NCI-H2081 treated with DMSO at 0.1 percent for 48 hours (cell line): ENCODE measurements at places on chromosomes 1 and 21.
A peak's percentile ranks its signal among the peaks of the same experiment; 100 is the strongest.

DNA sequence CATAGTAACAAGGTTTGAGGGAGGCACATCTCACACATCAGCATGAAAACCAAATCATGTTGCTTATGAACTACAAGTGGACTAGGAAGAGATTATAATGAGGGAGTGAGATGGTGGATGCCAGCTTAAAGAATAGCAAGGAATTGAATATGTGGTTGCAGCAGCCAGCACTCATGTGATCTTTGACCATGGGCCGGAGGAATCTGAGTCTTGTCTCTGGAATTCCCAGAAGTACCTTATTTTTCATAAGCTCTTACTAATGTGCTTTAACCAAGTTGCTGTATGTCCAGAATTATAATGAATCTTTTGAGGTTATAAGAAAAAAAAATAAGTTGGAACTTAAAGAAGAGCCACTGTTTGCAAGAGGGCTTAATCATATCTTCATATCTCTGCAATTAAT lies 97.0 kb downstream of the DISP1 start:
- no peak for DNase-seq

GRCh38 chr1:17233675-17234320 lies 15.1 kb upstream of the PADI3 start:
- no peak for DNase-seq

DNA sequence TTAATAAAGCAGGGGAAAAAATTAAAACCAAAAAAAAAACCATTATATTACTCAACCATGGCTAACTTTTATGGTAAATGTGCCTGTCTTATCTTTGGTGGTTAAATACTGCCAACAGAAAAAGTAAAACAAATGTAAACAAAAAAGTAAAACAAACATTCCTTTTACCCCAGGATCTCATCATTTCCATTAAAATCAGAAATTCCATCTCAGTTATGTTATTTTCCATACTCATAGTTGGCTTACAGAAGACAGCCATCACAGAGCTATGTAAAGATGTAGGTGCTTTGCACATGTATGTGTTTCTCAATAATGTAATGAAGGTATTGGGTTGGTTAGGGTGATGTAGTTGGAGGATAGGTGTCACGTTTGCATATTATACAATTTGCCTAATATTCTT lies 185.0 kb downstream of the KCNK2 start:
- no peak for DNase-seq

DNA sequence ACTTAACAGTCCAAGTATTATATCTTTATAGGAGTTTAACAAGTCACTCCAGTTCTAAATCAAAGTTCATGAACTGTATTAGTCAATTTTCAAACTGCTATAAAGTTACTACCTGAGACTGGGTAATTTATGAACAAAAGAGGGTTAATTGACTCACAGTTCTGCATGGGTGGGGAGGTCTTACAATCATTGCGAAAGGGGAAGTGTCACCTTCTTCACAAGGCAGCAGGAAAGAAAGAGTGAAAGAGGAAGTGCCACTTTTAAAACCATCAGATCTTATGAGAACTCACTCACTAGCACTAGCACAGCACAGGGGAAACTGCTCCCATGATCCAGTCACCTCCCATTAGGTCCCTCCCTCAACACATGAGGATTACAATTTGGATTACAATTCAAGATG lies 70.0 kb downstream of the CLCA4 start:
- DNase-seq, result no peak

GRCh38 chr1:208280681-208281450 lies 36.7 kb upstream of the PLXNA2 start:
- DNase-seq, result no peak

GRCh38 chr1:55078470-55078869 lies 39.1 kb downstream of the PCSK9 start:
- peak; percentile 25 for DNase-seq

DNA sequence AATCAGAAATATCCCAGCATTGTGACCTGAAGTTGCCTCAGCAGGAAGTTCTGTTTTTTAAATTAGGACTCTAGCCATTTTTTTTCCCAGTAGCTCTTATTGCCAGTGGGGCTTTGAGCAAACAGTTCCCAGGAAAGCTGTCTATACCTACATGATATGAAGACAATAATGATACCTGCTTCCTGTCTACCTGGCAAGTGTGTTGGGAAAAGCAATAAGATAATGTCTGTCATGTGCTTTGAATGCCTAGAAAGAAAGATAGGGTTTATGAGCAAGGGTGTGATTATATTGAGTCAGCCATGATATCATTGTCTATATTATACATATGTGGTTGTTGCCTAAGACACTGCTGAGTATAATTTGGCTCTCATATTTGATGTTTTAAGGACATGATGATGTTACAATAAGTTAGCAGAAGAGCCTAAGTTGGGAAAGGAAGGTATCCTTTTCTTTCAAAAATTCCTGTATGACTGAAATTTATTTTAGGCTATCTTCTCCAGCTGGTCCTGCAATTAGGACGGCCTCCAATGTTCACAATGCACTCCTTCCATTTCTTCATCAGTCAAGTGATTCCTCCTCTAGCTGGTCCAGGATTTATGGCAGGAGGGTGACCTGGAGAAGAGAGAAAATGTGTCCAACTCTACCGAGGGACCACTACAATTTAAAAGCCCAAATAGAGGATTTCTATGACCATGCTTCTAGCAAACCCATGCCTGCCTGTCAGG lies 99.6 kb upstream of the CDC42BPA start:
- DNase-seq, result no peak

DNA sequence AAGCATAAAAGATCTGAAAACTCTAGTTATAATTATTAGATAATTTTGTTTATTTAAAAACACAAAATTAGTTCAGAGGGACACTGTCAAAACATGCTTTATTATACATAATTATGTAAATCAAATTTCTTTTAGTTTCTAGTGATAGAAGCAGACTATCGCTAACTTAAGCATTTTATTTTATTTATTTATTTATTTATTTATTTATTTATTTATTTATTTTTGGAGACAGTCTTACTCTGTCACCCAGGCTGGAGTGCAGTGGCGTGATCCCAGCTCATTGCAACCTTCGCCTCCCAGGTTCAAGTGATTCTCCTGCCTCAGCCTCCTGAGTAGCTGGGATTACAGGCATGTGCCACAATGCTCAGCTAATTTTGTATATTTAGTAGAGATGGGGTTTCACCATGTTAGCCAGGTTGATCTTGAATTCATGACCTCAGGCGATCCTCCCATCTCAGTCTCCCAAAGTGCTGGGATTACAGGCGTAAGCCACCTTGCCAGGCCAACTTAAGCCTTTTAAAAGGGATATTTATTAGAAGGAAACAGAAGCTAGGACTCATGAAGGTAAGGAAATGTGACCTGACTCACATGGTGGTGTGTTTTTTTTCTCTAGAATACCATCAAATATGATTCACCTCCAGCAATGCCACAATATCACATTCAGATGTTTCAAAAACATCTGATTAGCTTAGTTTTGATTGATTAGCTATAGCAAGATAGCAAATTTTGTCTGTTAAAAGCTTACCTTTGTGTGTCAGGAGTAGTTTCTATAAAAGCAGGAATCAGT lies 1357.4 kb upstream of the ADGRL4 start:
- DNase-seq, result no peak

DNA sequence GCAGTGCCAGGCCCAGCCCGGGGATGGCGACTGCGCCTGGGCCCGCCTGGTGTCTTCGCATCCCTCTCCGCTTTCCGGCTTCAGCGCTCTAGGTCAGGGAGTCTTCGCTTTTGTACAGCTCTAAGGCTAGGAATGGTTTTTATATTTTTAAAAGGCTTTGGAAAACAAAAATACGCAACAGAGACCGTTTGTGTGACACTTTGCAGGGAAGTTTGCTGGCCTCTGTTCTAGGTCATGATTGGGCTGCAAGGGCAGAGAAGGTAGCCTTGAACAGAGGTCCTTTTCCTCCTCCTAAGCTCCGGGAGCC lies 719 bp downstream of the SOD1 start:
- DNase-seq, result no peak

DNA sequence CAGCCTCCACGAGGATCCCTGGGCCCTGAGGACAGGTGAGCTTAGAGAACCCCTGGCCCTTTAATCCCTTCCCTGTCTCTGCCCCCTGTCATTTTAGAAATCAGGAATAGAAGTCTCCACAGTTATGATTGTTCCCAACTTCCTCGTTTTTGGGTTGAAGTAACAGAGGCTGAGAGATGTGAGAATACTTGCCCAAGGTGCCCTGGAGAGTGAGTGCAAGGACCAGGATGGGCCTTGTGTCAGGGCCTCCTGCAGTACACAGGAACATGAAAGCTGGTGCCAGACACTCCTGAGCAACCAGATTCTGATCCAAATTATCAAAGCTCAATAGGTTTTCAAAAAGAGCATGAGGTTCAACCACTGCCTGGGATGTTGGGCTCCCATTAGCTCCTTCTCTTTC lies 10.1 kb downstream of the HLX start:
- no peak for DNase-seq

- no peak for DNase-seq
These were observed 189.7 kb downstream of the SLC35F3 start for GRCh38 chr1:234094172-234094571.

DNA sequence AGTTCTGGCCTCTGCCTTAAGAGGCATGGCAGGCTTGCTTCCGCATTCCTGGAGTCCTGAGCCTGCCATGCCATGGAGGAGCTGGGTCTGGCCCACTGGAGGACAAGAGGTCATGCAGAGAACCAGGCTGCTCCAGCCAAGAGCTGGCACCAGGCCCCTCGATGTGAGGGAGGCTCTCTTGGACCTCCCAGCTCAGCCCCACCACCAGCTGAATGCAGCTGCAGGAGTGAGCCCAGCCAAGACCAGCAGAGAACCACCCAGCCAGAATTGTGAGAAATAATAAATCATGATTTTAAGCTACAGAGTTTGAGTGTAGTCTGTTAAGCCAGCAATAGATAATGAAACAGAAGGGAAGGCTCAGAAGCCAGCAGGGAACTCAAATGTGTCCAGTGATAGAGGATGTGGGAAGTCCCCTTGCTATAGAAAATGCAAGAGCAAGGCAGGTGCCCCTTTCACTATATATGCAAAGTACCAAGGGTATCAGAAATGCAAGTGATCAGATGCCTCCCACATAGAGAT lies 118.4 kb downstream of the HIVEP3 start:
- DNase-seq, result no peak

GRCh38 chr1:58902830-58903513 lies 119.1 kb upstream of the JUN start:
- DNase-seq, result no peak

- DNase-seq, result no peak
These were observed at the start of gene GBP3 for GRCh38 chr1:89022167-89022959. Gene GBP3, minus strand, starts transcription at chr1:89022866. Its CDS starts 2,145 bp downstream, at chr1:89020721.

- DNase-seq, result no peak
These were observed 63.8 kb downstream of the ARHGEF10L start for GRCh38 chr1:17603091-17603841.

DNA sequence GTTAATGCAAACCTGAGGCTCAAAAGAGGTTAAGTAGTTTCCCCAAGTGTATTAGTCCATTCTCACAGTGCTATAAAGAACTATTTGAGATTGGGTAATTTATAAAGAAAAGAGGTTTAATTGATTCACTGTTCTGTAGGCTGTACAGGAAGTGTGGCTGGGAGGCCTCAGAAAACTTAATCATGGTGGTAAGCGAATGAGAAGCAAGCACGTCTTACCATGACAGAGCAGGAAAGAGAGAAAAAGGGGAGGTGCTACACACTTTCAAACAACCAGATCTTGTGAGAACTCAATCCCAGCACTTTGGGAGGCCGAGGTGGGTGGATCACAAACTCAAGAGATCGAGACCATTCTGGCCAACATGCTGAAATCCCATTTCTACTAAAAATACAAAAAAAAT lies 38.5 kb upstream of the RXRG start:
- no peak for DNase-seq

DNA sequence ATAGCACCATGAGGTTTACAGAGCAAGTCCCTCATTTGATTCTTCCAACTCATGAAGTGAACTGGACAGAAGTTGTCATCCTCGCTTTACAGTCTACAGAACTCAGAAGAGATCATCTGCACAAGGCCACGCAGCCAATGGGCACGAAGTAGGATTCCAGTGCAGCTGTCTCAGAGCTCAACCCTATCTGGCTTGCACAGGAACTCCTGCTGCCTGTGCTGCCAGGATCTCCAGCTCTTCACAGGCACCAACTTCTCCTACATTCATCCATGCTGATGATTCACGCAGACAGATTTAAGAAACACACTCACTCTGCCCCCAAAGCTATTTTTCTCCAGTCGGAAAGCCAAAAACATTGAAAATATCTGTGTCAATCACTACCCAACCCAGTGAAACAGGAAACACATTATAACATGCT lies 157.0 kb downstream of the RERE start:
- no peak for DNase-seq

DNA sequence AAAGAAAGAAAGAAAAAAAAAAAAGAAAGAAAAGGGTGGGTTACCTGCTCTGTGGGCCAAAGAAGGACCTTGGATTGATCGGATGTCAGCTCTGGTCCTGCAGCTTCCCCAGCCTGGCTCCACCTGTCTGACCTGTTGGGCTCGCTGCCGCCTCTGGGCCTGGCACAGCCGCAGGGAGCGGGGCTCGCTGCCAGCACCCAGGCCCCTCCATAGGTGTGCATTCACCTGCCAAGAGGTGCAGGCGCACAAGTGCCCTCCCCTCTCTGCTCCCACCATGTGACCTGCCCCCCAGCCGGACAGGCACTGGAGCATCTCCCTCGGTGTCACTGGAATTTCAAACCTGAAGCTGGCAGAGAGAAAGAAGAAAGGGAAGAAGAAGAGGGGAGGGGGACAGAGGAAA lies 33.1 kb upstream of the GPR157 start:
- DNase-seq, result no peak

GRCh38 chr1:50023292-50024159 lies at the start of gene AGBL4:
Gene AGBL4, minus strand, starts transcription at chr1:50023954.
- DNase-seq, result peak; percentile 57

DNA sequence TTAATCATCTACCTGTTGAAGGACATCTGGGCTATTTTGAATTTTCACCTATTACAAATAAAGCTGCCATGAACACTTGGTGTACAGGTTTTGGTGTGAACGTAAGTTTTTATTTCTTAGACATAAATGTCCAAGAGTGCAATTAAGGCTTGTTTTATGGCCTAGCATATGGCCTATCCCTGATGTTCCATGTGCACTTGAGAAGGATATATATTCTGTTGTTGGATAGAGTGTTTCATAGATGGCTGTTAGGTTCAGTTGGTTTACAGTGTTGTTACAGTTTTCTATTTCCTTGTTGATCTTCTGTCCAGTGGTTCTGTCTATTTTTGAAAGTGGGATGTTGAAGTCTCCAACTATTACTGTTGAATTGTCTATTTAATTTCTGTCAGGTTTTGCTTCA lies 61.2 kb upstream of the NFASC start:
- DNase-seq, result no peak

- no peak for DNase-seq
These were observed 325.0 kb upstream of the PLXNA2 start for GRCh38 chr1:208569181-208569580.

- DNase-seq, result no peak
These were observed 1.7 kb downstream of the PCSK9 start for GRCh38 chr1:55040933-55041494.

DNA sequence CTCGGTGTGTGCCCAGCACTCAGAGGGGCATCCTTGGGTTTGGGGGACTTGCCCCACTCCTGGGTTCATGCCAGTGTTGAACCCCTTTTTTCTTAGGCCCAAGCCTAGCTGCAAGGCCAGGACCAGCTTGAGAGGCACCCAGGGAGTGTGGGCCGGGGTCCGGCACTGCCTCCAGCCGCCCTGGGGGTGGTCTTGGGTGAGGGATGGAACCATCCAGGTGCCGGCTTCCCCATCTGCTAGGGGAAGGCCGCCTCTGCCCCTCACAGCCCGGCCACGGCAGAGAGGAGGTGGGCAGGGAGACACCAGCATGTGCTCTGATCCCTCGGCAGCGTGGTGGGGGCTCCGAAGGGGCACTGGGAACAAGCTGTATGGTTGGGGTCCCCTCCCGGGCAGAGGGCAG lies 50.2 kb upstream of the ARHGEF16 start:
- no peak for DNase-seq

GRCh38 chr1:26791626-26792025 lies 3.9 kb downstream of the PIGV start:
- no peak for DNase-seq
